ENCODE measurements at places on chromosomes 3 and 15. TPM values are rescaled to one million over a fixed set of nuclear protein-coding genes. Genes with fewer than 3 reads are reported as not detected.

WNT7A gene
- not detected for total RNA-seq

DNA sequence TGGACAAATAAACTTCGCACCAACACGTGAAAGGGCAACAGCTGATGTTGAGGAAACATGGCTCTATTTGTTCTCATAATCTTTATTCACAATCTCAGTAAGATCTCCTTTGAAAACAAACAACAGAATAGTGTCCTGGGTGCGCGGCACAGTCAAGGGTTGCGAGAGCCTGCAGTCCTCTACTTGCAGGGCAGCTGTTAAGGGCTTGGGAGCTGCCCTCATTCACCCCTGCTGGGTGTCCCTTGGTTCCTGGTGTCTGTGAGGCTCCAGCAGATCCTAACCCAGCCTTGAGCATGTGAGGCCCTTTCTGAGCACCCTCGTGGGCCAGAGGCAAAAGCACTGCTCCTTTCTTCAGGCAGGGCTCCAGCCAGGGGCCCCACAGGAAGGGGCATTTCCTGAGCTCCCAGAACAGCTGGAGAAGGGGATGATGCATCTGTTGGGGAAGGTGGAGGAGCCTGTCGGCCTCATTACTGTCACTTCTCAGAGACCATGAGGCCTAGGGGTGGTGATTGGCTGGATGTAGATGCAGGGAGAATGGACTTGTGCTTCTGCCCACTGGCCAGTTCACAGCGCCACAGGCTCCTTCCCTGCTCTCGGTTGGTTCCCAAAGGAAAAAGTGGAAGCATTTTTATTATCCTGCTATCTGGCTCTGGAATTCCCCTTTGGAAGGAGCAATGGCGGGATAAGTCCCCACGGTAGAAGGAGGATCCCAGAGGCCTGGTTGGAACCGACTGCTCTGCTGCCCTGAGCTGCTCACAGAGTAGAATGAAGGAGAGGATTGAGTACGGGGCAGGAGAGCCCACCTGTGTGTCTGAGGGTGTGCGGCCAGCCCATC, 51.9 kb upstream of the KLF13 start:
- DNase-seq, result no peak

- no peak for DNase-seq
These were observed 68.7 kb downstream of the SRGAP3 start for GRCh38 chr3:9180764-9181117.

- DNase-seq, result no peak
These were observed 215.1 kb upstream of the UBE2E1 start for GRCh38 chr3:23590424-23591273.

DNAJA4 gene
- 0.65 TPM for total RNA-seq
